ENCODE measurements at places on chromosomes 6 and 20. TPM values are rescaled to one million over a fixed set of nuclear protein-coding genes. Genes with fewer than 3 reads are reported as not detected.

The LTV1 gene
- 16.1 TPM for total RNA-seq

The BTN1A1 gene
- total RNA-seq = not detected

The MUCL3 gene
- total RNA-seq = 4.0 TPM

The BPIFA3 gene
- total RNA-seq = not detected

The CPNE5 gene
- total RNA-seq = 1.9 TPM

The ENPP4 gene
- 18.8 TPM for total RNA-seq

The PKIB gene
- 2.3 TPM for total RNA-seq

DNA sequence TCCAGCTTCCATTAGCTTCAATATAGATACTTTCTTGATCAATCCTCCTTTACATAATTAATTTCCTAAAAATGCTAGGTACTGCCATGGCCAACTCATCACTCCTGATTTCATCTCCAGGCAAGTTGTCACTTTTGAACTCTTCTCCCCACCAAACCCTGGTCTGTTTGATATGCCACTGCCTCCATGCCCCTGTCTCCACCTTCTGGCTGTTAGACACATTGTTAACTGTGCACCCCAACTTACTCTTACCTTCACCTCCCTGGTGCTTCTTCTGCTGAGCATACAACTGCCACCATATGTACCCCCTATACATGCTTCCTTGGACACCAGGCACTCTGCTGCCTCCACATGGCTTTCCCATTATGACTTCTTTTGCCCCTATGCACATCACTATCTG is 21.9 kb upstream of the AIG1 start:
- no peak overlapping the region for H3K27ac ChIP-seq
- H3K4me3 ChIP-seq = no peak overlapping the region
- no peaks in the 10 kb centered on the region for H3K27me3 ChIP-seq

DNA sequence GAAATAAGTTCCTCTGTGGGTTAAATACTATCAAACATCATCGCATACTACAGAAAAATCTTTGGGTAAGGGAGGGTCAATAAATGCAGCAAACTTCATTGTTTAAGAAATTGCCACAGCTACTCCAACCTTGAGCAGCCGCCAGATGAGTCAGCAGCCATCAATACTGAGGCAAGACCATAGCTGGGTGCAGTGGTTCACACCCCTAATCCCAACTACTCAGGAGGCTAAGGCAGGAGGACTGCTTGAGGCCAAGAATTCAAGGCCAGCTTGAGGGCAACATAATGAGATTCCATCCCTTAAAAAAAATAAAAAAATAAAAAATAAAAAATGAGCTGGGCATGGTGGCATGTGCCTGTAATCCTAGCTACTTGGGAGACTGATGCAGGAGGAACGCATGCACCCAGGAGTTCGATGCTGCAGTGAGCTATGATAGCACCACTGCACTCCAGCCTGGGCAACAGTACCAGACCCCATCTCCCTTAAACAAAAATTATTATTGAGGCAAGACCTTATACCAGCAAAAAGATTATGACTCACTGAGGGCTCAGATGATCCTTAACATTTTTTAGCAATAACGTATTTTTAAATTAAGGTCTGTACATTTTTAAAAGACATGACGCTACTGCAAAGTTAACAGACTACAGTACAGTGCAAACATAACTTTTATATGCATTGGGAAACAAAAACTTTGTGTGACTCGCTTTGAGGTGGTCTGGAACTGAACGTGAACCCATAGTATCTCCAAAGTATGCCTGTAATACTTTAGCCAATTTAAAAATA is 8.8 kb downstream of the SRPK1 start:
- no peak overlapping the region for H3K4me3 ChIP-seq
- no peak overlapping the region for H3K27ac ChIP-seq
- no peaks in the 10 kb centered on the region for H3K27me3 ChIP-seq
- DNase-seq = no peak

GRCh38 chr6:128350416-128351254 is 169.8 kb downstream of the PTPRK start:
- H3K4me3 ChIP-seq = no peak overlapping the region
- H3K27me3 ChIP-seq = no peaks in the 10 kb centered on the region
- no peak overlapping the region for H3K27ac ChIP-seq
- H3K4me1 ChIP-seq = no peaks in the 10 kb centered on the region
- DNase-seq = no peak
- no peaks in the 10 kb centered on the region for H3K36me3 ChIP-seq

GRCh38 chr6:31898383-31899011 is 999 bp upstream of the EHMT2 start:
- peaks cover 48% of the 10 kb centered on the region for H3K4me1 ChIP-seq
- H3K36me3 ChIP-seq = peaks cover 22% of the 10 kb centered on the region
- H3K27me3 ChIP-seq = no peaks in the 10 kb centered on the region
- peak overlapping the region; percentile 93 for H3K4me3 ChIP-seq

DNA sequence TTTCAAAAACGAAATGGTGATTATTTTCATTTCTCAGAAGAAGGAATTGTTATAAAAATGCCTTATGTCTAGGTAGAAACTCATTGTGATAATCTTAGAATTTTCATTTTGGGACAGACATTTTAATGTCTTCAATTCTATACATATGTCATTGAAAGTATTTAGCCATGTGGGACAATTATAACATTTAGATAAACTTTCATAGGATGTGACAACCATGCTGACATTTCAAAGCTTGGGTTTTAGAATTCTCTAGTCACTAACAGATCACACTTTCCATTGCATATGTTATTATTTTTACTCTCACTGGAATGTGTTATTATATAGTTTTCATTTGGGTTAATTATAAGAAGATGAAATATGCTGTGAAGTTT is 4.9 kb downstream of the TAGAP start:
- no peak for DNase-seq
- peak overlapping the region; percentile 96 for H3K27ac ChIP-seq
- peaks cover 4% of the 10 kb centered on the region for H3K4me1 ChIP-seq
- H3K27me3 ChIP-seq = no peaks in the 10 kb centered on the region
- no peaks in the 10 kb centered on the region for H3K36me3 ChIP-seq

- H3K36me3 ChIP-seq = no peaks in the 10 kb centered on the region
- peaks cover 33% of the 10 kb centered on the region for H3K27me3 ChIP-seq
- DNase-seq = no peak
- H3K4me3 ChIP-seq = no peak overlapping the region
Observed at GRCh38 chr20:48837014-48837413, 9.2 kb upstream of the PREX1 start.

GRCh38 chr20:46190478-46191167 is 72.5 kb downstream of the CD40 start:
- no peaks in the 10 kb centered on the region for H3K4me1 ChIP-seq
- H3K36me3 ChIP-seq = no peaks in the 10 kb centered on the region
- no peaks in the 10 kb centered on the region for H3K27me3 ChIP-seq
- H3K4me3 ChIP-seq = no peak overlapping the region

DNA sequence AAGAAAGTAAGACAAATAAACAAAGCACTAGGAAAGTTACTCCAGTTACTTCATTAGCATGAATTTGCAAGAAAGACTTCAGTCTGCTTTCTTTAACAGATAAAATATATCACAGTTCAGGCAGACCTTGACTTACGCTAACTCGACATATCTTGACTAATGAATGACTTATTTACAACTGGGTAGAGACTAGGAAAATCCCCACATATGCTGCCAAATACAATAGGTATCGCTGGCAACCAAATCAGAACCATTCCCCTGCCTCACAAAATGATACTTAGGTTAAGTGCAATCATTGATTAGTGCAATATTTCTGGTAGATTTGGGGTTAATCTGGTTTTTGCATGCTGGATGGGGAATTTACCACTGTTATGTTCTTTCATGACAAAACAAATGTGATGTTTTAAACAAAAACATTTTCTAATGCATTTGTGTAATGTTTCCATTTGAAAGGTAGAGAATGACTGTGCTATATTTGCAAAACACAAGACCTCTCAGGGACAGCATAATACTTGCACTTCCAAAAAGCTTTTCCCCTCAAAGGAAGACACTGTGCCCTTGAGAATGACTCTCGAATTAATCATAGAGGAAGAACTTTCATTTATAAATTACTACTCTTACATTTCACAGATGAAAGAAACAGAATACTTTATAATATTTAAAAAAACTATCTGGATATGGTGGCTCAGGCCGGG is 101.6 kb downstream of the PRKN start:
- H3K4me3 ChIP-seq = no peak overlapping the region
- DNase-seq = no peak
- no peak overlapping the region for H3K27ac ChIP-seq
- no peaks in the 10 kb centered on the region for H3K36me3 ChIP-seq
- H3K4me1 ChIP-seq = no peaks in the 10 kb centered on the region

DNA sequence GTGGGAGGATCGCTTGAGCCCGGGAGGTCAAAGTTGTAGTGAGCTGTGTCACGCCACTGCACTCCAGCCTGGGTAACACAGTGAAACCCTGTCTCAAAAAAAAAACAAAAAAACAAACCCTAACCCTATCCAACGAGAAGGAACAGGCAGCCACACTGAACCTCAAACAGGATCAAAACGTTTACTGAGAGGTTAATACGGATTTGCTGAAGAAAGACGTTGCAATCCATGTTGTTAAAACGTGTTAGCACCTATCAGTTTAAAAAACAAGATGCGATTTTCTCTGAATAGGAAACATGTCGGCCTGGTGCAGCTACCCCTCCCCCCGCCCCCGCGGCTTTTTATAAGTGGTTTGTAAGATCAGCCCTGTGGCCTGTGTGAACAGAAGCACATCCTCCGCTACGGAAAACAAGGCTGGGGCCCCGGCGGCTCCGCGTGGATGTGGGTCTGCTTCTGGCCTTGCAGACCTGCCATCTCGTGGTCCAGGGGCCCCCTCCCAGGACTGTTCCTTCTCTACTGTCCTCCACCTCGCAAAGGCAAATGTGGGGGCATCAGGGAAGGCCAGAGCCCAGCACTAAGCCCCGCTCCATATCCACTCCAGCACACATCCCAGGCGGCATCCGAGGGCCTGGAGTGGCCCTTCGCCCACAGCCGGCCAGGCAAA is 11.4 kb downstream of the SLC2A4RG start:
- no peak for DNase-seq
- no peaks in the 10 kb centered on the region for H3K4me1 ChIP-seq
- H3K36me3 ChIP-seq = peaks cover 10% of the 10 kb centered on the region
- H3K4me3 ChIP-seq = no peak overlapping the region
- H3K27ac ChIP-seq = no peak overlapping the region

- H3K36me3 ChIP-seq = no peaks in the 10 kb centered on the region
- no peak for DNase-seq
- H3K27ac ChIP-seq = no peak overlapping the region
- no peaks in the 10 kb centered on the region for H3K4me1 ChIP-seq
- H3K27me3 ChIP-seq = no peaks in the 10 kb centered on the region
- H3K4me3 ChIP-seq = no peak overlapping the region
Observed at GRCh38 chr6:53659458-53659857, 6.1 kb downstream of the KLHL31 start.

DNA sequence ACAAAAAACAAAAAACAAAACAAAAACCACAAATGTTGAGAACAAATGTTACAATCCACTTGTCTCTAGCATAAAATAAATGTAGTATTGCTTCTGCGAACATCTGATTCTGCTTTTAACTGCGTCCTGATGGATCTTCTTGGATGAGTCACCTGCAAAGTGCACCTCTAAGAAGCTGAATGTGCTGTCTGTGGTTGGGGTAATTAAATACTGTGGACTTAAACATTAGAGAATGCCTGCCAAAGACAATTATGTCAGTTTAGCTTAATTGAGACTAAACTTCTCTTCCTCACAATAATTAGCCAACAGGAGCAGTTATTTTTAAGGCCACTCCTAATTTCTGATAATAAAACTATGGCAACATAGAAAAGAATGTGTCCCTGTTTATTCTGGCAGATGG is 253.4 kb downstream of the PHACTR1 start:
- H3K36me3 ChIP-seq = no peaks in the 10 kb centered on the region
- H3K27ac ChIP-seq = no peak overlapping the region
- no peak overlapping the region for H3K4me3 ChIP-seq
- no peaks in the 10 kb centered on the region for H3K27me3 ChIP-seq
- no peak for DNase-seq

DNA sequence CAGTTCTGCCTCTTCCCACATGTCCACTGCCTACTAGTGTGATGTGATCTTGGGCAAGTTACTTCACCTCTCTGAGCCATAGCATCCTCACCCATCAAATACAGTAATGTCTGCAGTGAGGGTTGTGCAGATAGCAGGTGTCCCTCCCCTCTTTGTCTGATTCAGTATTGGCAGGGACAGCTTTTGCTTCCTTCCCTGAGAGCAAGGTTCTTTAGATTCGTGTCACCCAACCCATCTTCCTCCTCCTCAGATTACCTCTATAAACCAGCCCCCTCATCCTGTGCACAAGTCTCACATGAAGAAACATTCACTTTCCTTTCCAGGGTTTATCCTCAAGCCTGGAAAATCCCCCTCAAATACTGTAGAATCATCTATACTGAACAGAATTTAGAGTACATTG is 15.4 kb downstream of the ACTR5 start:
- H3K27ac ChIP-seq = no peak overlapping the region
- no peaks in the 10 kb centered on the region for H3K4me1 ChIP-seq
- DNase-seq = no peak
- no peak overlapping the region for H3K4me3 ChIP-seq
- no peaks in the 10 kb centered on the region for H3K27me3 ChIP-seq

DNA sequence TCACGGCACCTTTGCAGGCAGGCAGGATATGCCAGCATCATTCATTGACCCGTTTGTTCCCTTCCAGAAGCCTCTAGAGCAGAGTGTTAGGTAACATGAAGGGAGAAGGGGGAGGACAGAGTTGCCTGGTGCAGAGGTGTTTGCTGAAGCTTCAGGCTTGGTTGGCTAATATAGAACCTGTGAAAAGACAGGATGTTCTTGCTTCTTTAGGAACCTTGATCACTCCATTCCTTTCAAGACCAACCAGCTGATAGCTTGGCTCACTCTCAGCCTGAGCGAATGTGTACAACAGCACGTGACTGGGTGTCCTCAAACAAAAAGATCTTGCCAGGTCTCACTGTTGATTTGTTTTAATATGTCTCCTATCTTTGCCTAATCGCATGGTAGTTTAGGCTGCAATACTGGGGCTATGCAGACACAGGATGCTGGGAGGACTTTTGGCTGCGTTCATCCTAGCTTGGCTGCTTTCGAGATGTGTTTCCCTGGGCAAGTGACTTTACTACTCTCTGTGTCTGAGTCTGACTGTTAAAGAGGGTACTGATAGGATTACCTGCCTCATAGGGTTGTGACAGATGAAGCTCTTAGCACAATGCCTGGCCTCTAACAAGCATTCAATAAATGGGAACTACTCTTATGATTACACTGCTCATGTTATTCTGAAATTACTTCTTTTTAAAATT is 16.0 kb downstream of the SHLD1 start:
- H3K4me3 ChIP-seq = no peak overlapping the region
- no peak for DNase-seq
- H3K27me3 ChIP-seq = no peaks in the 10 kb centered on the region

DNA sequence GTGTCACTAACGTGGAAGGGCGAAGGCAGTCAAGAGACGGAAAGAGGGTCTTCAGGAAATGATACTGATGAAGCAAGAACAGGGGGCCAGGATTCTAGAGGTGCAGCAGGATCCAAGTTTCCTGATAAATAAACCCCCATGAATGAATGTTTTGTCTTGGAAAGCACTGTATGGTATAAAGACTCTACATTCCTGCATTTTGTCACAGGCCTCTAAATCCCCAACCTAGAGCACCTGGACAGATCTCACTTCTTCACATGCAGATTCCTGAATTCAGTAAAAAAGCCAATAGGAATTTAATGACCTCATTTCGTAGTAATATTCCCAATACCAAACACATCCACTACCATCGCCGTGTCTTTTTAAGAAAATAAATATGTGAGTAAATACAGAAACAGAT is 577.8 kb downstream of the PRKN start:
- H3K27me3 ChIP-seq = no peaks in the 10 kb centered on the region
- H3K27ac ChIP-seq = no peak overlapping the region
- no peaks in the 10 kb centered on the region for H3K4me1 ChIP-seq
- DNase-seq = no peak
- no peak overlapping the region for H3K4me3 ChIP-seq

GRCh38 chr6:156729248-156729647 is 47.9 kb upstream of the ARID1B start:
- H3K27ac ChIP-seq = no peak overlapping the region
- no peak for DNase-seq
- no peaks in the 10 kb centered on the region for H3K27me3 ChIP-seq
